ENCODE measurements at places on chromosomes 12 and 14.

DNA sequence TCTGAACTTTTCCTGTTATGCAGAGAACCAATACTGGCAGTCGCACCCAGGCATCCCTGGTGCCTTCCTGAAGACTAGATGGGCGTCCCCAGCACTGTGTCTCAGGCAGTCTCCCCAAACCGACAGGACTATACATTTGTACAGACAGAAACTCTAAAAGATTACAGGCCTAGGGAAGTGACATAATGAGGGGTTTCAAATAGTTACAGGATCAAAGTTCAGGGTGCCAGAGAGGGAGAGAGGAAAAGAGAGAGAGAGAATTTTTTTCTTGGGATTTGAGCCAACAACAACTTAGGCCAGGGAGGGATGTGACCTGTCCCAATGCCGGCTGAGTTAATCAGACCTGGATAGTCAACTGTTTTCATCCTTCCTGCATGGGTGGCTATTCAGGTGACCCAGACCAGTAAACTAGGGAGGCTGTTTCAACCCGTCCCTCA lies 9.3 kb upstream of the GMFB start:
- no peak for DNase-seq

GRCh38 chr12:89156340-89156739 lies 196.0 kb downstream of the DUSP6 start:
- DNase-seq = no peak

GRCh38 chr12:102468261-102468915 lies 12.0 kb downstream of the IGF1 start:
- DNase-seq = no peak

DNA sequence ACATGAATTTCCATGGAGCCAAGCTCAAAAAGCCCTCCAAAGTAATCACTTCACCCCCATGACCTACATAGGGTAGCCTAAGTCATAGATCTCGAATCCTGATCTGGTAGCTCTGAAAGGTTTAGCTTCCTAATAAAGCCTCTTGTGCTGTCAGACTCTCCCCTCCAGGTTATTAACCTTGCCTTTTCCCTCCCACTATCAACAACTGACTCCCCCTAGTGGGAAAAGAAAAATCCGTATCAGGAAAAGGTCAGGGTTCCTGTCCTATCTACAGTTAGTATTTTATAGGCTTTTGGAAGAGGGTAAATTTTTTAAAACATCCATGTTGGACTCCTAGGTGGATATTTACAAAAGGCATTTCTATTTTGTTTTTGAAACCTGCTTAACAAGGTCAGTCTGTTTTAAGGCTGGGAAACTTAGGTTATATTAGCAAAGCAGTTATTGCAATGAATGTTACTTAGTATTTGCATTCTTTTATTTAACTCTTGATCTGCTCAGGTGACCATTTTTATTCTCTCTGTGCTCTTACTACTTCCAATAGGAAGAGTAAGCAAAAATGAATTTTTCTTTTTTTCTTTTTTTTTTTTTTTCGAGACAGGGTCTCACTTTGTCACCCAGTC lies 8.0 kb downstream of the YY1 start:
- no peak for DNase-seq

DNA sequence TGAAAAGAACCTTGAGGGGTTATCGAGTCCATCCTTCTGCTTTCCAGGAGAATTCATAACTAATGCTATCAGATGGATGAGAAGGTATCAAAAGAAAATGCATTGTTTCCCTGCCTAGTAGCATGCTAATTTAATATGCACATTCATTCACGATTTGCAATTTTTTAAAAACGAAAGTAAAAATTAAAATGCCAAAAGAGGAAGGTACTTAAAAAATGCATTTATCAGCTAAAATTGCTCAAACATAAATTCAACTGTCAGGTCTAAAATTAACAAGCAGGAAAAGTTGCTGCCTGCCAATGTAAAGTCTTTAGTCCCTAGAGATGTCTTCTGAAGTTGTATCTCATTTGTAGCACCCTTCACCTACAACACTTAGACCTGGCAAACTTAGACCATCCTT lies 7.9 kb downstream of the ATF7 start:
- DNase-seq = no peak

DNA sequence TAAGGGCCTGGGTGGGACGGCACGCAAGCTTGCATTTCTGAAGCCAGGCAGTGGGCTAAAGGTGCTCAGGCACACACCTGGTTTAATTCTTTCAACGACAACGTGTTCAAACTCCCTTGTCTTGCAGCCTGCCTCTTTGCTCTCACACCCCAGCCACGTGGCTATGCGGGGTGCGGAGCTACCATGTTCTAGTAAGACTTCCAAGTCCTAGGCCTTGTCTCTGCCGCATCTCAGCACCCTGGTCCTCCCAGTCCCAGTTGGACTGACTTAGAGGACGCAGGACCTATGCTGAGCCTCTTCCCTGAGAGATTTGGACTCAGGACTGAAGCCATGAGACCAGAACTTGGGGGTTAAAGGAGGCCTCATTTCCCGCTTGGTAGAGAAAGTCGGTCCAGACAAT lies 62.2 kb downstream of the CLMN start:
- DNase-seq = no peak

GRCh38 chr12:121466794-121467637 lies 67.1 kb downstream of the RNF34 start:
- DNase-seq = peak; percentile 94

DNA sequence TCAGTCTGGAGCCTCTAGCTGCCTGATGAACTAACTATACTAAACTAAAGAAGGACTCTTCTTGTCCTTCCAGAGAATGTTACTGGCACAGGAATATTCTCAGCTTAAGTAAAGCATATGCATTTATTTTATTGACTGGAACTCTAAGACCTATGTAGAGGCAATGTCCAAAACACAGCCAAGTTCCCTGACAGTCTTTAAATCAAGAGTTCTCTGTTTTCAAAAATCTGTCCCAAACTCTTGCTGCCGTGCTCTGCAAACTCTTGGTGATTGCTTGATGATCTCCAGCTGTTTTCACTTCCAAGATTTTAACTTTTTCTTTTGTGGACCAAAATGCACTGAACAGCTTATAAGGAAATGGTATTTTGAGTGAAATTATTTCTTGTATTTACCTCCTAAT lies 67.5 kb upstream of the DAAM1 start:
- no peak for DNase-seq

- DNase-seq = no peak
These were observed 393.9 kb downstream of the PAWR start for GRCh38 chr12:79296871-79297270.

All from Peyer's patch (tissue), 4 donors.